Activated T-helper 2 cell treated with anti-CD3 and anti-CD28 coated beads, Interferon-gamma antibody, Interleukin-2, Interleukin-4, amounts not matched to agents 10 μg/mL and 5 μg/mL and 100 μg/mL, durations not matched to agents 14 hours and 24 hours and 36 hours (primary cell): ENCODE measurements at places on chromosomes 11 and 22.

GRCh38 chr11:73757598-73757997 is 3.3 kb downstream of the RAB6A start:
- DNase-seq, result no peak

DNA sequence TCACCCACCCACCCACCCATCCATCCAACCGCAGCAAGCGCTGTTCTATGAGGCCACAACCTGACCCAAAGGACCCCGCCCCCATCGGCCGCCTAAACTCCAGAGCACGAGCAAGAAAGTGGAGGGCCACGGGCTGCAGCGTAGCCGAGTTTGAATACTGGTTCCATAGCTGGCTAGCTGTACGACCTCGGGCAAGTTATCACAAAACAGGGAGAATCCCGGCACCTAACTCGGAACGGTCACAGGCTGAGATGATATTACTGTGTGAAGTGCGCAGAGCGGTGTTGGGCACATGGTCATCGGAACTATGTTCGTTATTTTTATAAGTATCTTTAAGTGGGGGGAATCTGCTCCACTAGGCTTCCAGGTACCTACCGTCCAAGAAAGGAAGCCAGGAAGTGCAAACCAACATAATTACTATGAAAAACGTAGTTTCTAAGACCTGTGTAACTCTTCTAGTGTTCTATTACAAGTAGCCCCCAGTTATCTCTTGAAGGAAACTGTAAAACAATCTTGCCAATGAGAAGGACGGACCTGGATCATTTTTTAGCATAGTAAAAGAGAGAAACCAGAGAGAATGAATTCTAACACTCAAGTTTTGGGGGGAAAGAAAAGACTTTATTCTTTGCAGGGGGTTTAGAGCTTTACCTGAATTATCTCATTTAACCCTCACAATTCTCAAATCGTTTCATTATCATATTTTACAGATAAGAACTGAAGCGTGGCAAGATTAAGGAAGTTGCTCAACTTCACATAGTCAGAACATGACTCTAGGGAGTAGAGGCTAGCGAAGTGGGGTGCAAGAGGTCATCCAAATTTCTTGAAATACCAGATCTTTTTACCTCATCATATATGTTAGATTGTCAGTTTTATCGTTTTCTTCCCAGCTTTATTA is 663 bp upstream of the BUD13 start:
- DNase-seq, result no peak

DNA sequence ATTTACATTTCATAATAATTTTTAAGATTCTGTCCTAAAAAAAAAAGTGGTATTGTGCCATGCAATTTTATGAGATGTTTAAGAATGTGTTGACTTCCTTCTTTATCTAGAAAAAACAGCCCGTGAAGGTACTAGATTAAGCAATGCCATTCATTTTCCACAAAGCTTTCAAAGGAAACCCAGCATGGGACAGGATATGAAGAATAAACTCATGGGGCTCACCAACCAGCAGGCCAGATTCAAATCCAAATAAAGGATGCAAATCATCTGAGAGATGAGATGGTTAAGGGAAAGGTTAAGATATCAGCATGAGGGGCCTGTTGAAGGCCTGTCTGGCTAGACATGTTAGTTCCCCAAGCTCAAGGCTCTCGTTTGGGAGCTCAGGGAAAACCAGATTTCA is 199.1 kb downstream of the SWAP70 start:
- no peak for DNase-seq

- DNase-seq, result no peak
Measured at GRCh38 chr22:44728761-44729324, 23.5 kb upstream of the ARHGAP8 start.

- no peak for DNase-seq
Measured at GRCh38 chr22:28978863-28979796, 82.5 kb downstream of the C22orf31 start.

GRCh38 chr22:35634015-35634414 is 14.2 kb upstream of the APOL6 start:
- no peak for DNase-seq

- no peak for DNase-seq
Measured at GRCh38 chr11:57476047-57476756, 15.9 kb downstream of the RTN4RL2 start.

- no peak for DNase-seq
Measured at GRCh38 chr11:66970371-66970806, 4.7 kb upstream of the C11orf86 start.

GRCh38 chr11:82398300-82398815 is 335.3 kb downstream of the FAM181B start:
- DNase-seq, result no peak

GRCh38 chr11:105942921-105943320 is 79.1 kb downstream of the MSANTD4 start:
- no peak for DNase-seq

DNA sequence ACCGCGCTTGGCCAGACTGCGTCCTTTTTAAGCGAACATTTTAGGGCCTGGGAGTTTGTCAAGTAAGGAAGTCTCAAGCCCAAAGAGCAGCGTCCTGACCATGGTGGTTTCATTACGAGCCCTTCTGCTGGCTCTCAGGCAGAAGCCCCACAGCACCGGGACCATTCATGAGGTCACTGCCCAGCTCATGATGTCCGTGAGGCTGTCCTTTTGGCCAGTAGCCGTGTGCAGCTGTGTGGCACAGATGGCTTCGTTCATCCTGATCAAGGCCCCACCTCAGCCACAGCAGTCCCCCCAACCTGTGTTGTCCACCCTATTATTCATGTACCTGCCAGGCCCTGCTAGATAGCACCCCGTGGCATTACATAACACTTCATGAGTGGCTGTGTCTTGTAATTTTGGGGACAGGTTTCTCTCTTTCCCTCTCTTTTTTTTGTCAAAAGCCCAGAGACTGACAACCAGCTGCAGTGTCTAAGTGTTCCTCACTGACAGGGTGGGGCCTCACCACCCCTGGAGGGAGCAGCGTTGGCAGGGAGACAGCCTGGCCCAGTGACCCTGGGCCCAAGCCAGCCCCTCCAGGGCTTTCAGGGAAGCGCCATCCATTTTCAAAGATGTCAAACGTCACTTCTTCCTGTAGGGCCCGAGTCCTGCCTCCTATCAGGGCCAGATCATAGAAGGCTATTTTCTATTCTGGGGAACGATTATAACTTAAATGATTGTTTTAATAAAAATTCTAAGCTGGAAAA is 21.8 kb upstream of the CABP7 start:
- no peak for DNase-seq

GRCh38 chr11:112655371-112655770 is 305.8 kb upstream of the NCAM1 start:
- no peak for DNase-seq

DNA sequence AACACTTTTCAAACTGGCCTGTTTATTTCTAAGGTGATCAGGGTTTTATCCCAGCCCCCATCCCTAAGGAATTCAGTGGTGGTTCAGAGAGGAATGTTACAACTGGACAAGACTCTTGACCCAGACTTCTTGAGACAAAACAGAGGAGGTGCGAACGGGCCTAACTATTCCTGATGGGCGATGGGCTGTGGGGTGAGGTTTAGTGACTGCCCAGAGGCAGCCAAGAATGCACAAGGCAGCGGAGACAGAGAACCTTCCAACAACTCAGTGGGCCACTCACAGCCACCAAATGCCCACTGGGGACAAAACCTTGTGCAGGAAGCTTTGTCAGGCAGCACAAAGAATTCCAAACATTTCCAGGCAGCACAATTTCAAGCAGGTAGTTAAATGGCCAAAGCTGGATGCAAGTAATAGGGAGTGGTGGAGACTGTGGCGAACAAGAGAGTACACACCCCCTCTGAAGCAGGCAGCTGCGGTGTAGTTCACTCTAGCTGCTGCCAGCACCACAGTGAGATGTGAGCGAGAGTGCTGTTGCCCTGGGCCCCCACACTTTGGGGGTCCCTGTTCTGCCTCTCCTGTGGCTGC is 29.2 kb downstream of the SCUBE1 start:
- no peak for DNase-seq

GRCh38 chr22:31790240-31790639 is 36.4 kb downstream of the DEPDC5 start:
- no peak for DNase-seq

DNA sequence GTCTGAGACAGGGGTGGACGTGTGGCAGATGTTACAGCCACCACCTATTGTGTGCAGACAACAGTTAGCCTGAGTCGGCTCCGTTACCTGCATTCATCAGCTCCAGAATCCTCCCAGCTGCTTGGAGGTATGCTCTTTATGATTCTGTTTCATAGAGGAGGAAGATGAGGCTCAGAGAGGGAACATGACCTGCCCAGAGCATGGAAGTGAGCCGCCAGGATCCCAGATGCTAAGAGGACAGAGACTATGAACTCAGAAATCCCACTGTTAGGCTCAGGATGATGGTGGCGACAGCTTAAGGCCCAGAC is 1.5 kb downstream of the EMID1 start:
- DNase-seq, result no peak

GRCh38 chr11:57202281-57202680 is 20.5 kb downstream of the LRRC55 start:
- no peak for DNase-seq

DNA sequence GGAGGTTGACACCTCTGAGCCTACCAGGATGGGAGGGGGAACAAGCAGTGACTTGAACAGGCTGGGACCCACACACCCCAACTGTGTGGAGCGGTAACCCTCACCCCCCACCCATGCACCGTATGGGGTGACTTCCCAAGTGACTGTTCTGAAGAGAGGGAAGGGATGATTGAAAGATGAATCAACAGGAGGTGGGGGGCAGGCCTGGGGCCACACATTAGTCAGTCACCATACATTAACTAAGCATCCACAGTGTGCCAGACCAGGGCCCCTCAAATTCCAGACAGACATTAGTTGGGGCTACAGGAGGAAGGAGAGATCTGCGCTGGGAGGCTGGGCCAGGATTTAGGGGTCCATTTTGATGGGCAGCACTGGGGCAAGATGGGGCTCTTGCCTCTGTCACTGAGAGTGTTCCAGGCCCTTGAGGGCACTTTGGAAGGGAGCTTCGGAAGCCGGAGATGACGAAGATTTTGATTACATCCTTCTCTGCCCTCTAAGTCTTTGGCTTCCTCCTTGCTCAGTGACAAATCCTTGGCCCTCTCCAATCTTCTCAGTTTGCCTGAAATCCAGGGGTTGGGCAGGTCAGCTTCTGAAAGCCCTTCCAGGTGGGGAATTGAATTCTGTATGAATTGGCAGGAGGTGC is 966 bp downstream of the SMTN start:
- DNase-seq, result no peak

- no peak for DNase-seq
Measured at GRCh38 chr11:96254087-96254486, 88.9 kb downstream of the MAML2 start.

DNA sequence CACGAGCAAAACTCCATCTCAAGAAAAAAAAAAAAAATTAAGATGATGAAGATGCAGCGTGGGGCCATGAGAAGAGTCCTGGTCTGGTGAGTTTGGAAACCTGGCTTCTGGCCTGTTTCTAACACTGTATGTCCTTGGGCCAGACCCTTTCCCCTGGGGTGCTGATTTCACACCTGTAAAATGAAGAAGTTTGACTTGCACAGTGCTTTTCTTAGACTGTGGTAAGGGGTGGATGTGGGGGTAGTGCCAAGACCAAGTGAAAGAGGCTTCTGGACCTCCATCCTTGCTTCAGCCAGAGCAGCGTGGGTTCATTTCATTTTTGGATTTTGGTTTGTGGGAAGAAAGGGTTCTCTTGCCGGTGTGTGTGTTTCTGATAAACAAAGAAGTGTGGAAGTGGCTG is 42.1 kb downstream of the PTPRJ start:
- no peak for DNase-seq

DNA sequence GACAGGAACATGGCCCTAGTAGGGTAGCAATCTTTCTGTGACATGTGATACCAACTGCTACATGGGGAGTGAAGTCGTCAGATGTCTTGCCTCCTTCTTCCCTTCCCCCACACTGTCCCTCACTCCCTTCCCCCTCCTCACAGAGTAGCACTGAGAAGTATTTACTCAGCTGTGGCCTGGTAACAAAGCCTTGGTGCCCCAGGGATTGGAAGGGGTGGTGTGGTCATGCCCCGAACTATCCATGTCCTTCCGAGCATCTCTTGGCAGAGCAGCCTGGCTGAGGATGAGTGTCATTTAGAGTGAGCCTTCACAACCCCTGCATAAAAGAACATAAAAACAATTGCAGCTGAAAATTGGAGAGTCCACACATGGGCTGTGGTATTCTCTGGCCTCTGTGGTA is 46.1 kb downstream of the ARFGAP2 start:
- DNase-seq, result no peak

DNA sequence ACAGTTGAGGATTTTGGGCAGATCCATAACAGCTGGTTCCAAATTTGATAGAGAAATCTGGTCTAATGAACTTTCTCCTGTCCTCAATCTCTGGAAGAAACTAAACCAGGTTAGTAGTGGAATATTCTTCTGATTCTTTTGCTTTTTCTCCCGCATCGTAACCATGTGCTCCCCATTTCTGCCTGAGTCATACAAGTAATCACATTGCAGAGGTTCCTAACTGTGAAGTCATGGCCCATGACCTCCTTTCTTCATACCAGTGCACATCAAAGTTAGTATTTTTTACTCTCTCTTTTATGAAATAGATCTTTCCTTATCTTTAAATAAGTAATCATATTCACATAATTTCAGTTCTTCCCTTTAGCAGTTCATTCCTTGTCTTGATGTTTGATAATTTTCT is 249.0 kb downstream of the DYNC2H1 start:
- DNase-seq, result no peak

DNA sequence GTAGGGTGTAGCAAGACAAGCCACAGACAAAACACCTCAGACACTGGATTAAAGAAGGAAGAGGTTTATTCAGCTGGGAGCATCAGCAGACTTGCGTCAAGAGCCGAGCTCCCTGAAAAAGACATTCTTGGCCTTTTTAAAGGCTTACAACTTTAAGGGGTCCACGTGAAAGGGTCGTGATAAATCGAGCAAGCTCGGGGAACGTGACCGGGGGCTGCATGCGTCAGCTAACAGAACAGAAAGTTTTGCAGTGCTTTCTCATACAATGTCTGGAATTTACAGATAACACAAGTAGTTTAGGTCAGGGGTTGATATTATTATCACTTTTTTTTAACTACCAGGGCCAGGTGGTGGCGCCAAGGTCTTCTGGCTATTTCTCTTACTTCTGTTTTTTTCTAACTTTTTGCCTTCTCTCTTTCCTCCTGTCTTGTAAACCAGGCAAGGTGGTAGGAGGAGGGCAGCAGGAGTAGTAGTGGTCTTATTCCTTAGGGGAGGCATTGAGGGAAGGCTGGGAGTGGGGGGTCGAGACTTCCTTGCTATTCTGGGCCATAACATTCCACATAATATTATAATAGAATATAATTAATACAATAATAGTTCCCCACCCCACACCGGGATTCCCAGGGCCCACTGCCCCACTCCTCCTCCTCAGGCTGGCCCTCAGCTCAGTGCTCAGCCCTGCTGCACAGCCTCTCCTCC is 587 bp upstream of the ALDH3B1 start:
- no peak for DNase-seq

- no peak for DNase-seq
Measured at GRCh38 chr11:86896441-86896841, 58.8 kb downstream of the FZD4 start.

DNA sequence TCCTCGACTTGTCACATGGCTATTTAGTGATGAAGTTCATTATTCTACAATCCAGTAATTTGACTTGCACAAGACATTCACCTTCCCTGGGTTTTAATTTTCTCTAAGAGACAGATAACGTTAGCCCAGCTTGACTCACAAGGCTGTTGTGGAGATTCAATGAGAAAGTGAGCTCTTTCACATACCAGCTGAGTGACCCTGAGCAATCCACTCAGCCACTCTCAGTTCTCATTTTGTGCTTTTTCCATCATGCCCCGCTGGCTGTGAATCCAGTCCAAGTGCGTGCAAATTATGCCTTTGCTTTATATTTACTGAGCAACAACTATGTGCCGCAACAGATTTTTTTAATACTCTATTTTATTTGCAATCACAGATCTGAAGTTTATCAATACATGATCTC is 176.5 kb downstream of the LARGE1 start:
- no peak for DNase-seq
